ENCODE measurements at places on chromosomes 12 and 14.

DNA sequence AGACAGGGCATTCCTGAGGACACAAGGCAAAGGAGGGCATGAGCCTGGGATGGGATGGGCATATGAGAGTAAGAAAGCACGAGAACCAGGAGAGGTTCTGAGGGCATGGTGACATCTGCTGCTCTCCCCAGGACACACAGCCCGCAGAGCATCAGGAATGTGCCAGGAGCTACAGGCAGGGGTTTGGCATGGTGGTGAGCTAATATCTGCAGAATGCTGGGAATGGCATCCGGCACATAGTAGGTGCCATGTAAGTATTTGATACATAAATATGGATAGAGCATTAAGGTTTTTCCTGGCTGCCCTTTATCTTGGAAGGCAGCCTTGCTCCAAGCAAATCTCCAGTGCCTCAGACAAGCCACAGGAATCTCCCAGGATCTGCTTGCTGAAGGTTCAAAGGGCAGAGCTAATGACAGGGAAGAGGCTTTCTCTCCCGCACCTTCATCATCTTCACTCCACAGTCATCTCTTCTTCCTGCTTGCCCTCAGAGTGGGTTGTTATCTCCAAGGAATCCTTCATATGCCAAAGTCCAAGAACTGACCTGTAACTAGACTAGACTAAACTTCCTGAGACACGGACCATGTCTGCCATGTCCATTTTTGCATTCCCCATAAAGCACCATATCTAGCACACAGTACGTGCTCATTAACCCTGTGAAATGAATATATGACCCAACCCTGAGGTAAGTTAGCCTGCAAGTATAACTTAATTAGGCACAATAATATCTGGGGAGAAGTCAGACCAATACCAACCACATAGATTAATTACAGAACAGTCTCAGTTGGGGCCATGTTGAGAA, 62.0 kb upstream of the SCN8A start:
- DNase-seq, result no peak

DNA sequence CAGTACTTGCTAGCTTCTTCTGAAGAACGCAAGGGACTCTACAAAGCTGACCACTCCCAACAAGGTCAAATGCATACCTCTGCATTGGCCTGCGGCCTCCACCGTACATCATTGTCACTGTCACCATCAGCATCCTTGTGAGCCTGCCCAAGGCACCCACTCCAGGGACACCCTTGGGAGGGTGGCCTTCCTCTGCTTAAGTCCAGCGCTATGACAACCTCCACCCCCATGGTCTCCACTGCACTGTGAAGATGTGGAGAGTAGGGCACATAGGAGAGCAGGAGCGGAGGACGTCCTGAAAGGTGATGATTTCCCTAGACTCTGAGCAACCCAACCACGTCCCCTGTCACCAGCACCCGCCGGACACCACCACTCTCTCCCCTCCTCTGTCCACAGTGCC, 252.8 kb downstream of the ALG10 start:
- DNase-seq, result no peak

DNA sequence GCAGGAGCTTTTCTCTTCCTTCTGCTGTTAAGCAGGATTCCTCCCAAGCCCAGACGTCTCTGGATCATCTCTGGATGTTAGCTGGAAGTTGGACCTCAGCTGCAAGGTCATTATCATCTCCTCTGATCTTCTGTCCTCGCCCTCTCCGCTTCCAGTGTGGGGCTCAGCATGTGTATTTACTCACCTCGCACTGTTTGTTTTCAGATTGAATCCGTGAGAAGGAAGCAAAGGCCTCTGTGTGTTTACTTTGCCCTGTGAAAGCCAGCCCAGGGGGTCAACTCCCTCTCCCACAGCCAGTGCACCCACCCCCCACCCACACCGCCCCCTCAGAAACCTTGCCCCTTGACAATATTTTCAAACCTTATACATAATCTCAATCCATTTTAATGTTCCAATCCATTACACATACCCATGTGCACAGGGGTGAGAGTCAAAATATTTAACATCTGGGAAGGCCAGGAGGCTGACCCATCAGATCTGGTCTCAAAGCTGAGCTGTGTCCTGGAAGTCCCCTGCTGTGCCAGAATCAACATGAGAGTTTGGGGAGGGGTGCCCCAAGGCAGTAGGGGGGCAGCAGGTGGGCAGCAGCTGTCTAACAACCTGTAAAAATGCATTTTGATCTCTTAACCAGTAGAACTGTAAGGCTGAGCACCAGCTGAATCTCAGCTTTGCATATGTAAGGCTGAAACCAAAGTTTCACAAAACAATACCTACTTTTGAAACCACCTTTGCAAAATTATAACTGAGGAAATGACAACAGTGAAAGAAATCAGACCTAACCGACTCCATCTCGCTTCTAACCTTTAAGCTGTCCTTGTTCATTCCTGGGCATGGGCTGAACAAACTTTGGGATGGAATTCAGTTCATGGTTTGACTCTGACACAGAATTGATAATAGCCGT, 157.9 kb downstream of the ZNF664 start:
- DNase-seq, result no peak

- no peak for DNase-seq
Observed at GRCh38 chr12:95622879-95623278, 71.6 kb upstream of the USP44 start.

DNA sequence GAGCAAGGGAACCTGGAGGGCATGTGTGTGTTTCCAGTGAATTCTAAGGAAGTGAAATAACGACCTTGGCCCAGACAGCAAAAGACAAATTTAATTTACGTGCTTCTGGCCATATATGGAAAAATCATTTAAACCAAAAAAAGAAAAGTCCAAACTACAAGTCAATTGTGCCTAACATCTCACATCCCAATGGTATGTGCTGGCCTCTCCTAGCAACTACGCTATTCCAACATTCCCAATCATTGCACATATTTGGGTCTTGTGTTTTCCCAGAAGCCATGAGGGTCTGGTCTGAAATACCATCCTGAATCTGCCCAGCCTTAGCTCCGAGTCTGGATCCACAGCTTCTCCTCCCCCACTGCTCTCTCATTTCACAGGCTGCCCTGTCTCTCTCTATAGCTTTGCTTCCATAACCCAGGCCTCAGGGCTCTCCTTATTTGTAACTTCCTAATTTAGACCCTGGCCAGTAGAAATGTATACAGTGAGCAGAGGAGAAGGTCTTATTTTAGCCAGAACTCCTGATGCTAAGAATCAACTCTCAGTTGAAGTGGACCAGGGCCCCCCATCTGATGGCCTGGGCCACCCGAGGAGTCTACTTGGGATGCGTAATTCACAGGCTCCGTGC, 224.6 kb downstream of the ANO2 start:
- DNase-seq, result no peak
